AML-193 (cell line): ENCODE measurements at places on chromosomes 3 and 15.

GRCh38 chr3:112579232-112579631, 17.4 kb downstream of the SLC35A5 start:
- DNase-seq: peak; percentile 94

GRCh38 chr3:189229196-189229828, 57.5 kb downstream of the TPRG1 start:
- DNase-seq: no peak

DNA sequence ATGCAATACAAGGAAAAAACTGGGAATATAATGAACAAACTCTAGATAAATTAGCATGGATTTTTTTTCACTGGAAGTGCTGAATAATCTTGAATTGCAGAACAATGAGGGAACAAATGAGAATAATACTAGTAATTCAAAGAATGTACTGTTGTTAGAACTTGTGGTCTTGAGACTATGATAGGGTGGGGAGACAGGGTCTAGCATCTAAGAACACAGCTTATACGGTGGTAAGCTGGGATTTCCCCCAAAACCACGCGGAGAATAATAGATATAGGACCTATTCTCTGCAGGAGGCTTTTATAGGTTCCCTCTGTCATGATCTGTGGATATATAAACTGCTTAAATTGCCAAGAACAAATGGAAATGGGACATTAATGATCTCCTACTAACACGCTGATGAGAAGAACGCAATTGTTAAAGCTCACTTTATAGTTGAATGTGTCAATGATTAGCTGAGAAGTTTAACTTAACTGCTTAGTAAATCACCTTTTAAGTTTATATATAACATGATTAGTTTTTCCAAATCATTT, 692.3 kb downstream of the ZPLD1 start:
- no peak for DNase-seq

GRCh38 chr3:56494679-56495322, 26.5 kb upstream of the ERC2 start:
- peak; percentile 91 for DNase-seq
